ENCODE measurements at places on chromosomes 3 and 15.

GRCh38 chr3:161293381-161293780 lies 72.3 kb downstream of the NMD3 start:
- DNase-seq = no peak

GRCh38 chr3:9192248-9193025 lies 57.0 kb downstream of the SRGAP3 start:
- DNase-seq = no peak

- no peak for DNase-seq
Measured at GRCh38 chr3:99172736-99173657, 271.5 kb upstream of the DCBLD2 start.

- DNase-seq = no peak
Measured at GRCh38 chr3:43994657-43995546, 246.8 kb upstream of the TOPAZ1 start.

DNA sequence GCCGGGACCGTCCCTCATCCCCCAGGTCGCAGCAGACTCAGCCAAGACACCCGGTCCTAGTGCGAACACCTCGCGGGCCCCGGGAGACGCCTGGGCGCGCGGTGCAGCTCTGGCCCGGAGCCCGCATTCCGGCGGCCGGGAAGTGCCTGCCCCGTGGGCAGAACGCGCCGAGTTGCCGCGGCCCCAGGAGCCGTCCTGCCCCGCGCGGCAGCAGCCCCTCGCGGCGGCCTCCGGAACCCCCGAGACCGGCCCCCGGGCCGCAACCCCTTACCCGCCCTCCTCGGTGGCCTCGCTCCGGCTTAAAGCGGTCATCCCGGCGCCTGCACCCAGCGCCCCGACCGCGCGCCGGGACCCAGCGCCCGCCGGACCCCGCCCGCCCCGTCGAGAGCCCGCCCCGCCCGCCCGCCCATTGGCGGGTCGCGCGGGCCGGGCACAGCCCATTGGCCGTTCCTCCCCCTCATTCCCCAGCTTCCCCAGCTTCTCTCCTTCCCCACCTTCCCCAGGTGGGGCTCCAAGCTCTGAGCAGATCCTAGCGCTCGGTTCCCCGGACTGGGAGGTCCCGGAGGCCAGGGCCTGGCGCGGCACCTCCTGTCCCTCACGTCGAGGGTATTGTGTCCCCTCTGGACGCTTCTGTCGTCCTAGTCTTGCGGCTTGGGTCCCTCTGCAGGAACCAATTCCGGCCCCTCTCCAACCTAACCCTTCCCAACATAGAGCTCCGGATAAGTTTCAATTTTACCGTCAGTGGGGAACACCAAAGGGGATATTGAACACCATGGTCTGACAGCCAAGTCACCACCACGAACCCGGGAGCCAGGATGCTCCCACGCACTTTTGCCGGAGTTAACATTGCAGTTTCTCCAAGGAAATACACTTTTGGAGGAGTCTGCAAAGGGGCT lies at the start of gene GRAMD2A:
TSS of gene GRAMD2A (minus strand) at position 328 of the 896 bp plus-strand sequence.
- no peak for DNase-seq

DNA sequence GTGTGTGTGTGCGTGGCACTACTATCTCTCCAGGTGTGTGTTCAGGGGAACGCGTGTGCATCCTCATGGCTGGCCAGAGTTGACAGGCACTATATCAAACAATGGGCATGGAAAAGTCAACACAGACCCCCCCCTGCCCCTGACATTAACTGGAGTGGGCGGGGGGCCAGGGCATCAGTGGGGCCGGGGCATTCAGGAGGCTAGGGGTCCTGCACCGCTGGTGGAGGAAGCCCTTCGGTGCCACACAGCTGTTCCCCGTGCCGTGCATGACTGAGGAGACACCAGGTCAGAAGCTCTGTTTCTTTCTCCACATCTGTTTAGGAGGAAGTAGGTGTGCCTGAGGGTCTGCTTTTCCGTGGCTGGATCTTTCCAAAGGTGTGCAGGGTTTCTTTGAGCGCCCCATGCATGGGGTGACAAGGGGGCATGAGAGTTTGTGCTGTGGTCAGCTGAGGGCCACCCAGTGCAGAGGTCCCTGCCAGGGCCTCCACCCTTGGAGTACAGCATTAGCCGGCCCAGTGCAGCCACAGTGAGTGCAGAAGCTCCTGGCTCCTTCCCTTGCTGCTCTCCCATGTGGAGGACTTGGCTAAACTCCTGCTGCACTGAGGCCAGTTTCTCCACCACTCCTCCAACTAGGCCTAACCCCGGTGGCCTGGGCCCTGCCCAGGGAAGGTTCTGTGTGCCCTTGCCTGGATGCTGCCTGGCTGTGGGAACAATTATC lies 7.5 kb downstream of the C3orf22 start:
- no peak for DNase-seq

GRCh38 chr3:171948674-171949073 lies 90.7 kb upstream of the FNDC3B start:
- DNase-seq = no peak

DNA sequence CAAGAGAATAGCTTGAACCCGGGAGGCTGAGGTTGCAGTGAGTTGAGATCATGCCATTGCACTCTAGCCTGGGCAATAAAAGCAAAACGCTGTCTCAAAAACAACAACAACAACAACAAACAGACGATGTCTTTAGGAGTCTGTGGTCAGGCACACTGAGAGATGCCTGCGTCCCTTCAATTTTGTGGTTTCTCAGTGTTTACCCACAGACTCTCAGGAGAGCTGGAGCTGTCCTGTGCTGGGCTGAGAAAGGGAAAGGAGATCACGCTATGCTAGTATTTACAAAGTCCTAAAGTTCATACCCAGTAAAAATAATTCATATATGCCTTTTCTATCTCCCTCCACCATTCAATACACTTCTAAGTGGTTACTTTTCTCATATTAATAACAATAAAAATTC lies 6.3 kb downstream of the LAMP3 start:
- DNase-seq = no peak

DNA sequence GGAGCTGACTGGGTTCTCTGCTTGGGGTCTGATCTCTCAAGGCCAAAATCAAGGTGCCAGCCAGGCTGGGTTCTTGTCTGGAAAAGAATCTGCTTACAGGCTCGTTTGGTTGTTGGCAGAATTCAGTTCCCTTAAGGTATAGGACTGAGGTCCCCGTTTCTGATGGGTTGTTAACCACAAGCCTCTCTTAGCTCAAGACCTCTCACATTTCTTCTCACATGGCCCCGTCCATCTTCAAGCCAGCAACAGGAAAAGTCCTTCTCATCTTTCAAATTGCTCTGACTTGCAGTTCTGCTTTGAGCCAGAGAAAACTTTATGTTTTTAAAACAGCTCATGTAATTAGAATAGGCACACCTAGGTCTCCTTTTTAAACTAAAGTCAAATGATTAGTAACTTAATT lies 20.4 kb downstream of the UACA start:
- no peak for DNase-seq

- no peak for DNase-seq
Measured at GRCh38 chr3:172787746-172788145, 37.2 kb downstream of the ECT2 start.

- no peak for DNase-seq
Measured at GRCh38 chr3:25455441-25456132, 27.5 kb downstream of the RARB start.

- DNase-seq = peak; percentile 74
Measured at GRCh38 chr15:69755551-69756310, 303.1 kb downstream of the RPLP1 start.

DNA sequence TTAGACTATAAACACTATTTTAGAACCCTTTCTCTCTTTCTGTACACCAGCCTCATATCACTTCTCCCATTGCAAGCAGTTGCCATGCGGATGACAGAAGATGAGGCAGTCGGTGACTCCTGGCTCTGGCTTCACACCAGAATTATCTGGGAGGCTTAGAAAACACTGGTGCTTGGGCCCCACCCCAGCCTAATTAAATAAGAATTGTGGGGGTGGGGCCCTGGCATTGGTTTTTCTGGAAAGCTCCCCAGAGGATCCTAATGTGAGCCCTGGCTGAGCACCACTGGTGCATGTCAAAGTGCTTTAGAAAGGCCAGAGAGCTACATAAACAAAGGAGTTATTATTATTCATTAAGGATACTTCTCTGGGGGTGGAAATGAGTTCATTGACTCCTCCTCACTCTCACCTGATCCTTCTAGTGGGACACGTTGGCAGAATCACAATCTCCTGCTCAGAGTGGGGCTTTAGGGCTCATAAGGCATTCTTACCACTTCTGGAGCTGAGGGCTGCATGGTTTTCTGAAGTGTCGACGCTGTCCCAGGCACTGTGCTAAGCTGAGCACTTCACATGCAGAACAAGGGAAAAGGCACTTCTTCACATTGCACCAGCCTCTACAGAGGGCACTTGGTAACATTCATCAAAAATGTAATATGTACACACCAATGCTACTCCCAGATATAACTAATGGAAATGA lies 188.5 kb upstream of the TLE3 start:
- no peak for DNase-seq

- no peak for DNase-seq
Measured at GRCh38 chr3:21330293-21330692, 420.7 kb downstream of the ZNF385D start.

DNA sequence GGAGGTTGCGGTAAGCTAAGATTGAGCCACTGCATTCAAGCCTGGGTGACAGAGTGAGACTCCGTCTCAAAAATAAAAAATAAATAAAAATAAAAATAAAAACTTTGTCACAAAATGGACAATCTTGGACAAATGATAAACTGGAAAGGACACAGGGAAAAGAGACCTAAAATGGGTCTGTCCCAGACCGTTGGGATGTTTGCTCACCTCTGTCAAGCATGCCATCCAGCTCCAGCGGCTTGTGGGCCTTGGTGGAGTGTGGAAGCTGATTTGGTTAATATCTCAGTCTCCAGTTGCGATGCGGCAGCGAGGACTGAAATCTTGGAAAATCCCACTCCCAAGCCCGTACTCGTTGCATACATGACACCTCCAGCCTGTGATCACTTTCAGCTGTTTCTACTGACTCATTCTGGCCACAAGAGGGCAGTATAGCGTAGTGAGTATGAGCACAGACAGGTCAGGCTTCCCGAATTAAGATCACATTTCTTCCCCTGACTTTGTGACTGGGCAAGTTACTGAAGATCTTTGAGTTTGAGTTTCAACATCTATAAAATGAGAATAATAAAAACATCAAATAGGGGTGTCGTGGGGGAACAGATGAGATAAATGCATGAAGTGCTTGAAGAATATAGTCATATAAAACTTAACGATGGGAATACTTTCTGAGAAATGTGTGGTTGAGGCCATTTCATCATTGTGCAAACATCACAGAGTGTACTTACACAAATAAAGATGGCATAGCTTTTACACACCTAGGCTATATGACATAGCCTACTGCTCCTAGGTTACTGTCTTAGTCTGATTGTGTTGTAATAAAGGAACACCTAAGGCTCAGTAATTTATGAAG lies 19.6 kb upstream of the MOBP start:
- peak; percentile 35 for DNase-seq

DNA sequence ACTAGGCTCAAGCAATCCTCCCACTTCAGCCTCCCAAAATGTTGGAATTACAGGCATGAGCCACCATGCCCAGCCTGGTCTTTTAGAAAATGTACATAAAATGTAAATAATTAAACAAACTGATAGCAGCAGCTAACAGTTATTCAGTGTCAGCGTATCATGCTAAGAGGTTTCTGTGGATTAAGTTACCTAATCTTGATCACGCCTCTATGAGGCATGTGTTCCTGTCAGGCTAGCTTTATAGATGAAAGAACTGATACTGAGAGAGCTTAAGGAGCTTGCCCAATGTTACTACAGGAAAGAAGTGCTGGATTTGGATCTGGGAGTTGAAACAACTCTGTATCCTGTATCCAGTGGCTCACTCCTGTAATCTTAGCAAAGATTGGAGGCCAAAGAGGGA lies 11.2 kb upstream of the MST1R start:
- DNase-seq = no peak

DNA sequence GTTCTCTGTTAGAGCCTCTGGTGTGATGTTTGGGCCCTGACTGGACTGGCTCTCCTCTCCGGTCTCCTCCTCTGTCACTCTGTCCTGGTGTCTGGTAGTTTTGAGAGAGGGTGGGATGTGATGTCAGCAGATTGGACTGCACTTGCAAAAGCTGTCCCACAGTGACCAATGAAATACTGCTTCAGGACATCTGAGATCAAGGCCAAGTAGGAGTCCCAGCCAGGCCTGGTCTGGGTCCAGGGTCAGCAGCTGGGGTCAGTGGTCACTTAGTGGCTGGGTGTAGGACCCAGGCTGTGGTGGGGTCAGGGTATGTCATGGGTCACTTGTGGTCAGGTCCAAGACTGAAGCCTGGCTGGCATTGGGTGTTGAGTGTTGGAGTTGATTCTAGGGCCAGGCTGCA lies 20.9 kb downstream of the ALDH1L1 start:
- DNase-seq = no peak

DNA sequence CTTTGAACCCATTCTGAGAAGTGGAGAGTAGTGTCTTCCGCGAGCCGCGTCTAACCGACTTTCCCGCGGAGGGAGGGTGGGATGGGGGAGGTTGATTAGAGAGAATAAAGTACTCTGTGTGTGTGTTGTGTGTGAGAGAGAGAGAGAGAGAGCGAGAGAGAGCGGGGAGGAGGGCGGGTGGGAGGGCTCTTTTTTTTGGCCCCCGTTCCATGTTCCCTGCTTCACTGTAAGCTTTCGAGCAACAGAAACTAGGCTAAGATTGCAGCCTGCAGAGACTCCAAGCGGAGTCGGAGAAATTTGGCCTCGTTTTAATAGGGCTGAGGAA lies 1.6 kb upstream of the MEIS2 start:
- no peak for DNase-seq

DNA sequence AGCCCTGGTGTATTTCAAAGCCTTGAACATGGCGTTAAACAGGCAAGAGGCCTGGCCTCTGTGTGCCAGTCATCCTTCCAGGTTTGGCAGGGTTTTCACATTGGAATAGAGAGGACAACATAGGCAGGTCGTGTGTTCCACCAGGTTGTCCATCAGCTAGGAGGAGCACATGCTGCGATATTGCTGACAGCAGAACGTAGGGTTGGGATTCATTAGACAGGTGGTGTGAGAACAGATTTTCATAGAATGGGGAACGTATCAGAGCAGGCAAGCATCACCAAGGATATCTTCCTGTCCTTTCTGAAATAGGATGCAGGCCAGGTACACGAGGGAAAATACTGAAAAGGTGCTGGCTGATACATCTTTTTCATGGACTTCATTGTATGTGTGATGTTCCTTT lies 26.4 kb downstream of the MINAR1 start:
- no peak for DNase-seq

GRCh38 chr3:185207931-185208746 lies 45.7 kb downstream of the EHHADH start:
- no peak for DNase-seq

DNA sequence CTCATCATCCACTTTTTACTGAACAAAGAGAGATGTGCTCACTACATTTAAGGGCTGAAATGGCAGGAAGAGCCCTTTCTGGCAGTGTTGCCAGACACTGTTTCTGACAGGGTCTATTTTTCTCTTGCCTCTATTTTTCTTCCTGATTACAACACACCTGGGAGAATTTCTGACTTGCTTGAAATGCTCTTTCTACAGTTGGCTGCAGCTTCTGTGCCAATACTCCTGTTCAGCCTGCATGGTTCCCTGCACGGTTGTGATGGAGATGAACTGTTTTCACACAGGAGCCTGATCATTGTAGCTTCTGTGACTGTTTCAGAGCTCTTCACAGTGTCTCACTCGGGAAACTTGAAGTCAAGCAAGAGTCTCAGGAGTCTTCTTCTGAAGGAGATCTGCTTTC lies 83.0 kb upstream of the DLG1 start:
- no peak for DNase-seq
